ENCODE measurements at places on chromosomes 2 and 18. TPM values are rescaled to one million over a fixed set of nuclear protein-coding genes. Genes with fewer than 3 reads are reported as not detected.
A peak's percentile ranks its signal among the peaks of the same experiment; 100 is the strongest.

GRCh38 chr18:5066380-5066977, 130.6 kb downstream of the AKAIN1 start:
- DNase-seq, result peak; percentile 30

- DNase-seq, result no peak
Measured at GRCh38 chr2:159902722-159903121, 104.7 kb upstream of the CD302 start.

- DNase-seq, result no peak
Measured at GRCh38 chr2:127039387-127040031, 67.4 kb downstream of the BIN1 start.

- DNase-seq, result no peak
Measured at GRCh38 chr18:36772241-36772723, 56.5 kb downstream of the TPGS2 start.

Gene KCNG2
- total RNA-seq, result not detected

All from SK-MEL-5 (cell line).